Stimulated activated effector memory CD8-positive, alpha-beta T cell treated with anti-CD3 and anti-CD28 coated beads, Interleukin-12 subunit alpha, Interleukin-12 subunit beta, amount 100 ng/mL, for 72 hours (primary cell): ENCODE measurements at places on chromosomes 3 and 15.

- no peak for DNase-seq
Observed at GRCh38 chr3:31116651-31117050, 222.2 kb upstream of the GADL1 start.

- no peak for DNase-seq
Observed at GRCh38 chr3:52021489-52022268, 26.0 kb upstream of the RPL29 start.

- DNase-seq: no peak
Observed at GRCh38 chr3:186167646-186168395, 58.9 kb upstream of the ETV5 start.

DNA sequence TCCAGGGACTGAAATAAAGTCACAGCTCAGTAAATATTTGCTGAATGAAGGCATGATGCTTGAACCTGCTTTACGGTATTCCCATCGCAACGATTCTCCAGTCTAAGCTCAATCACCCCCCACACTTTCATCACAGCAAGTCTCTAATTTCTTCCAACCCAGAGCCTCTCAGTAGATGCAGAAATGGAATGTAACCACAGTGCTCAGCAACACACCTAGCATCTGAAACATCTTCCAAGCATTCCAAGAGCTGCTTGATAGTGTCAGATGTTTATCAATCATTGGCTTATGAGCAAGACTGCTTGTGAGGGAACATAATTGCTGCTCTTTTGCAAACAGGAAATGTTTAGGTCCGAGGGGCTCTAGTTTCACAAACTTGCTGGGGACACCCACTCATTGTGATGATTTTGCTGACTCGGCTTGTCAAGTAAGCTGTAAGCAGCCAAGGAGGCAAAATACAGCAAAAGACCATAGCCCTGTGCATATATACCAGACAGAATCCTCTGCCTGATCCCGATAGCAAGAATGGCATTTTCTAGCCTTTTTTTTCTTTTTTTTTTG, 751.2 kb downstream of the NR2F2 start:
- no peak for DNase-seq

DNA sequence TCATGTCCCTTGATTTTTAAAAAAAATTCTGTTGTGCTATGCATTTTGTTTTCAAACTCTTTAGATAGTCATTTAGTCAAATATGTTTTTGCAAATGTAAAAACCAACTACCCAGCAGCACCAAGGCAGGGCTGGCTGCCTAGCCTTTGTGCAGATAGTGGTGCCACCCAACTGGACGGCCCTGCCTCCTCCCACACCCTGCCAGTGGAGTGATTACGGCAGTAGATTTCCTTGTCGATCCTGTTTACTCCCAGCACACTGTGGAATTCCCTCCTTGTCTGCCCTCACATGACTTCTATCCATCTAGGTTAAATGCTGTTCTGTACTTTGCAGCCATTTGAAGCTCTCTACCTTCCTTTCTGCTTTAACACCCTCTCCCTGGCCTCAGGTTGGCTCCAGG, 79.4 kb upstream of the PLXNA1 start:
- no peak for DNase-seq

DNA sequence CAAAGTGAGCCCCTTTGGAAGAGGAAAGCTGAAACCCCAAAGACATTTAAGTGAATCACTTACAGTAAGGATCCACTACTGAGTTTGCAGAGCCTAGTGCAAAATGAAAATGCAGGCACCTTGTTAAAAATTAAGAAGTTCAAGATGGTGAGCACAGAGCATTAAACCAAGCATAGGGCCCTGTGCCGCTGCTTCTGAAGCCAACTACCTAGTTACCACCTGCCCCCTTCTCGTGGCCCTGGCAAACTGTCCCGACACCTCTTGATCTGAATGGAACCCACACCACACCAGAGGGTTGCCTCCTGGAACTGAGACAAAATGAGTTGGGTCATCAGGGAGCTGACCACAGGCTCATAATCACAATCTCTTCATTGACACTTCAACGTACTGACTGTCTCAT, 25.6 kb downstream of the LRRC2 start:
- DNase-seq: peak; percentile 35

GRCh38 chr15:40439960-40440742, 602 bp upstream of the BAHD1 start:
- DNase-seq: peak; percentile 72

- no peak for DNase-seq
Observed at GRCh38 chr3:8845641-8846040, 76.2 kb upstream of the OXTR start.

- DNase-seq: peak; percentile 3
Observed at GRCh38 chr15:22978691-22979237, 1.4 kb downstream of the CYFIP1 start.

DNA sequence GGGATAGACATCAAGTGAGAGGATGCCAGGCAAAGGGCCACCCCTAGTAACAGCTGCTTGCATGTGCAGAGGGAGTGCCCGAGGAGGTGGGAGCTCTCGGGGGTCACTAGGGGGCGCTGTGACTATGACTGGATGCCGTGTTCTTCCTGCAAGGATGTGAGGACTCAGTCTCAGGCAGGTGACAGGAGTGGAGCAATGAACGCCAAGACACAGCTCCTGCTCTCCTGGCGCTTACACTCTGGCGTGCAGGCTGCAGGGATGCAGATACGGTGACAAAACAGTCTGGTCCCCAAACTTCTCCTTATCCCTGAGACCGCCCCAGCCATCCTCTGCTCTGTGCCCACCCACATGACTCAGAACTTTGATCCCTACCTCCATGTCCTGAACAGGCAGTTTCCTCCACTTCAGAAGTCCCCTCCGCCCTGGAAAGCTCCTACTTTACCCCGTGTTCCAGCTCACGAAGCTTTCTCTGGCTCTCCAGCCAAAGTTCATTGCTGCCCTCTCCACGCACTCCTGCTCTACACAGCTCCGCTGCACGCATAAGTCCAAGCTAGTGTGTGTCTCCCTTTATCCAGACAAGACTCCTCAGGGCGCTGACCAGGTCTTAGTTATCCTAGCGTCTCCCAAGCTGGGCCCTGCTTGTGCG, 14.7 kb downstream of the RHOV start:
- peak; percentile 93 for DNase-seq

DNA sequence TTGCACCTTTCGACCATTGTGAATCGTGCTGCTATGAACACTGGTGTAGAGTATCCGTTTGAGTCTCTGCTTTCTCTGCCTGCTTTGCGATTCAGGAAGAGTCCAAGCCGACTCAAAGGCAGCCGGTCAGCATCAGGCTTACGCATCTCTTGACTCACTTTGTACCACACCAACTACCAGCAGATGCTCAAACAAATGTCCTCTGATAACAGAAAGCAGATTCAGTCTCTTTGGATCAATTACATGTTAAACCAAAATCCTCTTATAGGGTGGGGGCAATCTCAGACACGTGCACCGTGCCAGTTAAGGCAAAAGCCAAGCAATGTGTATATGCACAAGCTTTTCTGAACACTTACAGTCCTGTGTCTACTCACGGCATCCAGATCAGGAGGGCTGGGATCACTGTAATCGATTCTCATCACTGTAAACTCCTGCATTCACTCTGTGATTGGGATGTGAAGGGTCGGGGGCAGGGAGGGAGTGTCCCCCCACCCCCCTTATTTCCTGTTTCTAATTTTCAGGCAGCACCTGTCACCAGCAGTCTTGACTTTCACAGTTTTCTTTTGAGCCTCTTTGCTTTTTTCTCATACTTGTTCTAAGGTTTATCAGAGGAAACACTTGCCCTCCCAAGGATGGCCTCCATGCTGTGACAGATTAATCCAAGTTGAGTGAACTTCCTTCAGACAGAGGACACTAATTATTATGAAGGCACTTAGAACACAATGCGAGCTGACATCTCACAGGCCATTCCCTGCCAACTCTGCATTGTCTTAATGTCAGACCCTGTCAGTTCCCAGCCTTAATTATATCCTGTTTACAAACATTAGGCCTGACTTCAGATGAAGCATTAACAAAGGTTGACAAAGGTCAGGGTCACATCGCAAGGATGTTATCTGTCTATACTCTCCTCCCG, 153.5 kb downstream of the MECOM start:
- DNase-seq: no peak

DNA sequence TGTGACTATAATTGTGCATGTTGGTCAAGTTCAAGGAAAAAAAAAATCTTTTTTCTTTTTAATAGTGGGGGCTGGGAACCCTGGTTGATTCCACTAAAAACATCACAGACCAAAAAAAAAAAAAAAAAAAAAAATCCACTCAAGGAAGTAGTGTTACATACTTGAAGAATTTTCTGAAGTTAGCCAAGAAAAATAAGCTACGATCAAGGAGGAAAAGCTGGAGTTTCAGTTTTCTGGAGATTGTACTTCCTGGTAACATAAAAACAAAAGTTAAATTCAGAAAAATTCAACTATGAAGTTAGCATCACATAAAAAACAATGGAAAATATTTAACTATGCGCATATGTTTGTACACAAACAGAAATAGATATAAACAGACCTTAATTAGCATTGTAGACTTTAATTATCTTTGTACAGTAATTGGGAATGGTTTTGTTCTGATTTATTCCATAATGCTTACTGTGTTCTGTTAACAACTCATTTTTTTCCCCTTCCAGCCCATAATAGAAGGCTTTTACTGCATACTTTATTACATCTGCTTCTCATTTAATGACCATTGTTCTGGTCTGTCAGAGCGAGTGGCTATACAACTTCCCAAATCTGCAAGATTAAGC, 194.3 kb downstream of the RORA start:
- DNase-seq: no peak

DNA sequence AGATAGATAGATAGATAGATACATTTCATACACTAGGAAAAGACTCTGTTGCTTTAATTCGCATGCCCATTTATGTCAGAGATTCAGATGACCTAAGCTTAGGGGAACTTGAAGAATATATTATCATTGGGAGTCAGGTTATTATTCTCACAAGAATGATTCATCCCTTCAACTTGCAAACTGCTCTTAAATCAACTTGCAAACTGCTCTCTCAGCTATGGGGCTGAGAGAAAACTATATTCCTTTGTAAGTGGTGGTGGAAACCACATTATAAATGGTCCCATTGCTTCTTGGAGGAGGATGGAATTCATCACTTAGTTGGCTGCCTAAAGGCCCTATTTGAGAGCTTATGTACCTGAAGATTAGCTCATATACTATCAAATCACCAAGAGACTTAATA, 160.9 kb upstream of the STAC start:
- DNase-seq: no peak

- no peak for DNase-seq
Observed at GRCh38 chr15:51223771-51224229, 114.6 kb downstream of the CYP19A1 start.

- DNase-seq: no peak
Observed at GRCh38 chr3:157515398-157515797, 12.2 kb upstream of the VEPH1 start.

DNA sequence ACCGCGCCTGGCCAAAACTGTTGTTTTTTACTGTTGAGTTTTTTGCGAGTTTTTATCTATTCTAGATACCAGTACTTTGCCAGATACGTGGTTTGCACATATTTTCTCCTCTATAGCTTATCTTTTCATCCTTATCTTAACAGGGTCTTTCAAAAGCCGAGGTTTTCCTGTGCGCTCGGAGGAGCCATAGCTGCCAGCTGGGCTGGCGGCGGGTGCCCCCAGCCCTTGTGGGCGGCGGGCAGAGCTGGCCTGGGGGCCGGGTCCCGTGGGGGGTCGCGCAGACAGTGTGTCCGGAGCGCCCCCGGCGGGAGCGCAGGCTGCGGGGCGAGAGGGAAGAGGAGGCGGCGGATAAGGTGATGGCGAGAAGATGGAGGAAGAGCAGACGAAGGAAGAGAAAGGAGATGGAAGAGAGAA, 11.1 kb upstream of the EIF4A2 start:
- DNase-seq: peak; percentile 19

DNA sequence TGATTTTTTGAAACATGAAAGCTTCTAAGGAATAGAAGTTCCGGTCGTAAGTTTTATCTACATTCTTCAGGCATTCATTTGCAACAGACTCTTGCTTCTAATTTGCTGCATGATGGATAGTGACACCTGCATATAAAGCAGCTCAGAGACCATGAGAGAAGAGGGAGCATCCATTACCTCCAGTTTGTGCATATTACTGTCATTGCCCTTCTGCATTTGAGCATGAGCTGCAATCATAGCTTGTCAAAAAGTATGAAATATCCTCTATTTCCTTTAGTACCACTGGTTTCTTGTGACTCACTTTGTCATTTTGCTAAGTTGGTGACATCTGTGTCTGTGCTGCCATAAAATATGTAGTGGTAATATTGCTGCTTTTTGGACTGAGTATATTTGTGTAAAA, 160.1 kb upstream of the STAC start:
- DNase-seq: no peak

GRCh38 chr3:159605776-159606175, 382.9 kb upstream of the IL12A start:
- DNase-seq: no peak

- no peak for DNase-seq
Observed at GRCh38 chr3:18618723-18619122, 193.6 kb upstream of the SATB1 start.
